KBM-7 (cell line): ENCODE measurements at places on chromosomes 11 and 22.

GRCh38 chr11:114929351-114930000, 251.1 kb downstream of the NXPE2 start:
- no peak for DNase-seq

DNA sequence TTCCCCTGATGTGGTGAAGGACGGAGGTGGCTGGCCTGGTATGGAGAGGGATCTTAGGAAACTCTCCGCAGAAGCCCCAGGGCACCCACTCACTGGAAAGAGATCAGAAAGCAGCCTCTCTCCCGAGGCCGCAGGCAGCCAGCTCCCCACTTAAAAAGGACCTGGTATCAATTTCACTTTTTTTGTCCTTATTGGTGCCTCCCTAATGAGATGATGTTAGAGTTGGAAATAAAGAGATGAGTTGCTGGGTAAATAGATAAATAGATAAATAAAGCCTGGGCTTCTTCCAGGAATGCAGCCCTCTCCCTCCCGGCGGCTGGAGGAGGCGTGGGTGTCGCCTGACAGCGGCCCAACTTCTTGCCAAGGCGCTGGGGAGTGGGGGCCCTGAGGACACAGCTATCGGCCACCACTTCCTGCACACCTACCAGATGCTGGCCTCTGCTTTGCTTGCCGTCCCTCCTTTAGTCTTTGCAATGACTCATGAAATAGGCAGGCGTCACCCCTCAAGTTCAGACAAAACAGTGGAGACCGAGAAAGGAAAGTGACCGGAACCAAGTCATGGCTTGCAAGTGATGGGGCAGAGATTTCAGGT, 42.9 kb downstream of the LINC01488 start:
- DNase-seq = no peak

DNA sequence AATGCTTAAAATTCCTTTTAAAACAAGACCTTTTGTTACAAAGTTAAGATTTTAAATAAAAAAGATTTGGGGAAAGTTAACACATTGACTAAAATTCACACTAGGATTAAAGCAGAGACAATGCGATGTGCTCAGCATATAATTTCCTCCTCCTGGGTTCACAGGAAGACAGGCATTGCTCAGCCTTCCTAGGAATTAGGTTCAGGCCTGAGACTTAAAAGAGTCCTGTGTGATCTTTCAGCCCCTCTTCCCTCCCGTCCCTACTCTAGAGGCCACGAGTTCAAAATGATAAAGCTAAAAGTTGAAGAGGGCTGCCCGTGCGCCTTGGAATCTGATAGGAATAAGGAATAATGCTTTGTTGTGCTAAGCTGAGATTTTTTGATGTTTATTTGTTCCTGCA, 218.6 kb downstream of the KIRREL3 start:
- DNase-seq = no peak

- DNase-seq = no peak
These were observed 108.7 kb upstream of the SNX19 start for GRCh38 chr11:131025020-131025419.

DNA sequence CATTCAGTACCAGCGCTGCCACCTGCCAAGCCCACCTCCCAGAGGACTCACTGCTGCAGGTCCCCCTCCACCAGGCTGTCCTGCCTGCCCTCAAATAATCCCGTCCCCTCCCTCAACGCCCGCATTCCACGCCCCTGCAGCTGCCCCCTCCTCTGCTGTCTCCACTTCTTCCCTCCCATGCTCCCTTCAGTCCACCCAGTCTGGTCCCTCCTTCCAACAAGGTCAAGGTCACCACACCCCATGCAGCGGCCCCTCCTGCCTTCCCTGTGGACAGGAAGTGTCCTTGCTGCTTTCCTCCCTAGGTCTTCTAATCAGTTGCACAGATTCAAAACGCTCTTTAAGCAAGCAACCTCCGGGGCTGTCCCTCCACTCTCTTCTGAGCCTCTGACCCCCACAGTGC, 12.1 kb downstream of the MACROD1 start:
- DNase-seq = no peak

DNA sequence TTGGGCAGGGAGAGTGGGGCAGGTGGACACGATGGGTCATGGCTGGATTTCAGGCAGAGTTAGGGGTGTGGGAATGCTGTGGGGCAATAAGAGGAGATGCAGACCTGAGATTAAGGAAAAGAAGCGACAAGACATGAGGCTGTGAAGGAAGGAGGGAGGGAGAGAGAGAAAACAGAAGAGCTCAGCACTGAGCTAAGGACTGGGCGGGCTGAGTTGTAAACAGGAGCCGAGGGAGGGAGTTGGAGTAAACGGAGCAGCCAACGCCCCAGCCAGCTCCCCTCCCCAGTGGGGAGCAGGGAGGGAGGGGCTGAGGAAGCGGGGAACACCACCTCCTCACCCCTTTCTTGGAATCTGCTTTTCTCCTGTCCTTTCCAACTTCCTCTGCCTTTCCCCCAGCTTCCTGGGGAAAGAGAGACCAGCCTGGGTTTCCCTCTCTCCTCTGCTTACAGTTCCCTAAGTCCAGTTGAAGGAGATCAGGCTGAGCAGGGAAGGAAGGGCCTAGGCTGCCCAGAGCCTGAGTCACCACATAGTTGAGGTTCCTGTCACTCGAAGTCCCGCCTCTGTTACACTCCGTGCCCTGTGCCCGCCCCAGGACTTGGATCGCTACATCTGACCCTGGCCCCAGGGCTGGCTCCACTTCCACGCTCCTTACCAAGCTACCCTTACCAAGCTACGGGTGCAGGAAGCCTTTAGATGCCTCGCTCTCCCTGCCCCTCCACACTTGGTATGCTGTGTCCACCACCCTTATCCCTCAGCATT, 6.7 kb upstream of the AHNAK start:
- DNase-seq = peak; percentile 90

- peak; percentile 82 for DNase-seq
These were observed 5.3 kb downstream of the CD44 start for GRCh38 chr11:35144136-35144741.

DNA sequence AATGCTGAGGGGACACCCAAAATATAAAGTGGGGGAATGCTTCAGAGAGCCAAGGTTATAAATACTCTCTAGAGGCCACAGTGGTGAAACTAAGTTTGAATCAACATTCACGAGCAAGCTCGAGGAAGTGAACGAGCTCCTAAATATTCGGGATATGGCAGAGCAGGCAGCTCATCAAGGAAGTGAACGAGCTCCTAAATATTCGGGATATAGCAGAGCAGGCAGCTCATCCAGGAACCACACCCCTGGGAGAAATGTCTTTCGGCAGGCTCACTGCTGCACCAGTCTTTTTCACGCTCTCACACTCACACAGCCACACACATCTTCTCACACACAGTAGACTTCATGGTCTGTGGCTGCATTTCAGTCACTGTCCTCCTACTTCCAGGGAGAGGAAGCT, 787.5 kb downstream of the OPCML start:
- no peak for DNase-seq

DNA sequence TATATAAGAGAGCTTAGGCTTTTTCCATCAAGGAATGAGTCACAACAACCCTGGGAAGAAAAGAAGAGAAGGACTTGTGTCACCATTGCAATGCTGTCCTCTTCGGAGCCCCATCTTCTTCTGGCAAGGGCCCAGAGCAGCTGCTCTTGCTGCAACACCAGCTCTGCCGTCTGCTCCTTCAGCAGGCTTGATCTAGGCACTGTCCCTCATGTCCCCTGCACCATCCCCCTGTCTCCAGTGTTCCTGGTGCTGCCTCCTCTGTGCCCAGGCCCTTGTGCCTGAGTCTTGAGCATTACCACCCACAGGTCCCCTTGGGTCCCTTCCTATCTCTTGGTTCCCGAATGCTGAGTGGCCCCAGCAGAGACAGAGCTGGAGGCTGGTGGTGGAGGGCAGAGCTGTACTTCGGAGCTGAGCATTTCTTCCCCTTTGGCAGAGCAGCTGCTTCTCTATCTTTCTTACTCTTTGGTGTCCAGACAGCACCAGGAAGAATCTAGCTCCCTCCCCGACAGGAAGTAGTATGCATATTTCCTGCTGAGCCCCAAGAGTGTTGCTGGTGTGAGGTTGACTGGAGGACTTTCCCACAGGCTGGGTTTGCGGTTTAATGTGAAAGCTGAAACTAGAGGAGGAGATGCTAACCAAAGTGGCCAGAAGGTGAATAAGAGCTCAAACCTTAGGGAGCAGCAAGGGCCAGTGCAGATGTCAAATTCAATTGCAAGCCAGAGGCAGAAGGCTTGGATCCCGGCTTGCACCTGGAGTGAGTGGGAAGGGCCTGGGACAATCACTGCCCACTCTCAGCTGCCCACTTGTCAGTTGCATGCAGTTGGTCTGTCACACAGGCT, 27.8 kb downstream of the WEE1 start:
- DNase-seq = peak; percentile 94

- DNase-seq = no peak
These were observed 43.1 kb downstream of the SVIP start for GRCh38 chr11:22786475-22786874.

GRCh38 chr11:66136752-66137123, 66.7 kb downstream of the PACS1 start:
- no peak for DNase-seq

DNA sequence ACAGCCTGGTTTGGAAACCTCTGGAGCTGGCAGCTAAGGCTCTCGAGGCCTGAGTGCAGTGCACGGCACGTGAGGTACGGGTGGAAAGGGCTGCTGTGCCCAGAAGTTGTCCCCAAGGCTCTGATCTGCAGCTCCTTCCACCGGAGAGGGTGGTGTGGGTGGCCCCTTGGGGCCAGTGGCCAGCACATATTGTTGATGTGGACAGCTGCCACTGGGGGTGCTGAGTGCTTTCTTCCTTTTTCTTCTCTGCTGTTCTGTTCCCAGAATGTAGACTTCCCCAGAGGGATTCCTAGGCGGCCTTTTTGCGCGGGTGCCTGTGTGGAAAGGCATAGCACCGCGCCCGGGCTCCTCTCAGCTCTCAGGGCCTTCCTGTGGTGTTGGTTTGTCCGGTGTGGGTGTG, 1476.5 kb downstream of the TBC1D22A start:
- DNase-seq = no peak
